ENCODE measurements at places on chromosomes 12 and 14. TPM values are rescaled to one million over a fixed set of nuclear protein-coding genes. Genes with fewer than 3 reads are reported as not detected.

ZDHHC22 gene
- total RNA-seq: not detected

NKX2-1 gene
- not detected for total RNA-seq

PTPRQ gene
- total RNA-seq: 16.9 TPM

TAS2R13 gene
- 0.47 TPM for total RNA-seq

RASAL1 gene
- not detected for total RNA-seq
